ENCODE measurements at places on chromosomes 1 and 21. TPM values are rescaled to one million over a fixed set of nuclear protein-coding genes. Genes with fewer than 3 reads are reported as not detected.

VHLL gene
- polyA plus RNA-seq = not detected

ASPM gene
- 0.04 TPM for polyA plus RNA-seq

RXRG gene
- polyA plus RNA-seq = not detected

OR2M3 gene
- not detected for polyA plus RNA-seq

KRTAP7-1 gene
- polyA plus RNA-seq = not detected

GCSAML gene
- polyA plus RNA-seq = not detected

RNU1-4 gene
- polyA plus RNA-seq = not detected

LMO4 gene
- 34.8 TPM for polyA plus RNA-seq

Data from IgD-negative memory B cell (primary cell).